ENCODE measurements at places on chromosomes 7 and 10.

DNA sequence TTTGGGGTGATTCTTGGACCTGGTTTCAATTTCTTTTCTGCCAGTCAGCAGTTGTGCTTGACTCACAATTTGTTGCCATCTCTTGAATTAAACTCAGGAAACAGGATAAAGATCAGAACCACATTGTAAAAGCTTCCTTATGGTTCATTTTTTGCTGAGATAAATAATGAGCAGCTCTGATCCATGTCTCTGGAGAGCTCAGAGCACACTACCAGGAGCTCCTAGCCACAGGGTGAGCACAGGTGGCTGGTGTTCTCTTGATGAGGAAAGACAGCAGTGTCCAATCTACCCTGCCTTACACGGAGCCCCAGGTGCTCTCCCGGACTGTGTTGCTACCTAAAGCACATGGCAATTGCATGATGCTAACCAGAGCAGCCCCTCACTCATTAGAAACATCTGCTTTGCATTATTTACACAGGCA is 17.2 kb upstream of the FAM170B start:
- DNase-seq = no peak

- no peak for DNase-seq
Observed at GRCh38 chr7:148722340-148723165, 23.9 kb downstream of the CUL1 start.

GRCh38 chr10:96587264-96588059 is 650 bp upstream of the TM9SF3 start:
- peak; percentile 23 for DNase-seq

DNA sequence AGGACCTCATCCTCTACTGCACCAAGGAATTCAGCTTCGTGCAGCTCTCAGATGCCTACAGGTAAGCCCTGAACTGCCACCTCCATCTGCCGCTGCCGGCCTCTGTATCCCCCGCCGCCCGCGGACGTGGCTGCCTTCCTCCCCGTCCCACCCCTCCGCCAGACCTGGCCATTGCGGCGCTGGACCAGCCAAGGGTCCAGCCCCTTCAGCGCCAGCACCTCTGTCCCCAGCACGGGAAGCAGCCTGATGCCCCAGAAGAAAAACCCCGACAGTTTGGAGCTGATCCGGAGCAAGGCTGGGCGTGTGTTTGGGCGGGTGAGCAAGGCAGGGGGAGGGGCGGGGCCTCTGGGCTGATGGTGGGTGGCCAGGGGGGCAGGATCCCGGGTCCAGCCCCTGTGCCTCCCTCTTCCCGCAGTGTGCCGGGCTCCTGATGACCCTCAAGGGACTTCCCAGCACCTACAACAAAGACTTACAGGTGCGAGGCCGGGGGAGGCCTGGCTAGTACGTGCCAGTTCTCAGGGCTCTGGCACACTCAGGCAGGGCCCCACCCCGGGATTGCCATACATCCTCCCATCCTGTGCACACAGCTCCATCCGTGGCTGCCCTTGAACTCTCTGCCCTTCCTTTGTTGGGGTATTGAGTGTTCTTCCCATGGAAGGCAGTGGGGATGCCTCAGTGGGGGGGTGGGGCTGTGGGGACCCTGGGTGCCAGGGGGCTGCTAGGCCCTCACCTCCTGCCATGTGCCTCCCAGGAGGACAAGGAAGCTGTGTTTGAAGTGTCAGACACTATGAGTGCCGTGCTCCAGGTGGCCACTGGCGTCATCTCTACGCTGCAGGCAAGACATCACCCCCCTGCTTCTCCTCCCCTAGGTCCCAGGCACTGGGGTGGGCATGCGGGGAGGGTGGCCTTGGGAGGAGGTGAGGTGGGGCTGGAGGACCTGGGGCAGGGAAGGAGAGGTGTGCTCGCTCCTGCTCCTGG is 13.5 kb downstream of the ASL start:
- DNase-seq = no peak

DNA sequence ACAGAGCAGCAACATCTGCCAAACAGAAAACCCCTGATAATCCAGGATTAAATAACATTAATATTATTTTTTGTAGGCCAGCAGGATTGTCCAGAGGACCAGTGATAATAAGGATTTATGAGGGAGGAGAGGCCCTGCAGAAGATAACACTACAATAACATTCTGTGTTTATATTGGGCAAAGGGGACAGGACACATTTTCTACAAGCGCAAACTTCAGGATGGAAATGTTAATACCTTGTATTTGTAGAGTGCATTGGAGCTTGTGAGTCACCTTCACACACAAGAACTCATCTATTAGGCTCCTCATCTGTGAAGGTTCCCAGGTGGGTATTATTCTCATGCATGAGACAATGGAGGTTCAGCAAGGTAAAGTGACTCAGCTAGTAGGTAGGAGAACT is 51.0 kb downstream of the BAMBI start:
- DNase-seq = no peak

GRCh38 chr7:151744656-151745638 is 132.0 kb downstream of the PRKAG2 start:
- no peak for DNase-seq

GRCh38 chr10:52488606-52489485 is 174.8 kb downstream of the DKK1 start:
- no peak for DNase-seq

- DNase-seq = no peak
Observed at GRCh38 chr7:47148536-47149207, 433.2 kb downstream of the TNS3 start.

DNA sequence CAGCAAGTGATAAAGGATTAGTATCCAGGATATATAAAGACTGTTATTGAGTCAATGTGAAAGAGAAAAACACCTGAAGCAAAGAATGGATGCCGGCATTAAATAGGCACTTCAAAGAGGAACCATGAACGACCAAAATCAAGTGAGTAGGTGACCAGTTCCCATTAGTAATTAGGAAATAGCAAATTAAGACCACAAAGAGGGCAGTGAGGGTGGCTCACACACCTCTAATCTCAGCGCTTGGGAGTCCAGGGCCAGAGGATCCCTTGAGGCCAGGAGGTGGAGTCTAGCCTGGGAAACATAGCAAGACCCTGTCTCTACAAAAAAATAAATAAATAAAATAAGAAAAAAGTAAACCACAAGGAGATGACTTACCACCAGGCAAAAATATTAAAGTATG is 1.5 kb upstream of the ANTXRL start:
- no peak for DNase-seq

- no peak for DNase-seq
Observed at GRCh38 chr10:51394039-51394438, 305.4 kb downstream of the CSTF2T start.

DNA sequence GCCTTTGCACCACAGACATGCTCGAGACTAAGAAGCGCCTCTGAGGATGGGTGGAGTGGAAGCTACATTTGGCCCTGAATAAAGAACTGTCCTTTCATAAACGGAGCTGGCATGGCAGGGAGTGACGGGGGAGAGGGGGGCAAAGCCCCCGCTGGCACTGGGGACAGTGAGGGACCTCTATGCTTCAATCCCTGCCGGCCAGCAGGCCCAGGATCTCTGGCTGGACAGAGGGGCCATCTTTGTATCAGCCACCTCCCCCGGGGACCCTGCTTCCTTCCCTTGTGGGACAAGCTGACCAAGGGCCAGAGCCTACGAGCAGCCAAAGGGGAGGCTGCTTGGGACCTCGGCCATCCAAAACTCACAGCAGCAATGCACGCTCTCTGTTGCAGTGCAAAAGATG is 28.2 kb upstream of the ECHDC3 start:
- no peak for DNase-seq

DNA sequence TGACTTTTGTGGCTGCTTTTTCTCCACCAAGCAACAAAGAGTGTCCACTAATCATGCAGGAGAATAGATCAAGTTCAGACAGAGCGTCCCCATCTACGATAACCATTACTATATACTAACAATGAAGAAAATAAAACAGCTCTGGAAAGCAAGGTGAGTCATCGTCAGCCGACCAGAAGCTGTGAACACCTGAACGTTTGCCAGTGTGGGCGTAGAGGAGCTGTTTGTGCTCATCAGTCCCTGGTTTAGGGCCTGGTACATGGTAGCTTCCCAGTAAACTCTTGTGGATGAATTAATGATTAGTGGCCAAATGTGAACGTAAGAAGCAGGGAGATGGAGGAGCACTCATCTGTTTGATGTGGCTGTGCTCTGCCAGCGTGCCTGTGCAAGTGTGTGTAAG is 180.7 kb downstream of the EVX1 start:
- DNase-seq = no peak

DNA sequence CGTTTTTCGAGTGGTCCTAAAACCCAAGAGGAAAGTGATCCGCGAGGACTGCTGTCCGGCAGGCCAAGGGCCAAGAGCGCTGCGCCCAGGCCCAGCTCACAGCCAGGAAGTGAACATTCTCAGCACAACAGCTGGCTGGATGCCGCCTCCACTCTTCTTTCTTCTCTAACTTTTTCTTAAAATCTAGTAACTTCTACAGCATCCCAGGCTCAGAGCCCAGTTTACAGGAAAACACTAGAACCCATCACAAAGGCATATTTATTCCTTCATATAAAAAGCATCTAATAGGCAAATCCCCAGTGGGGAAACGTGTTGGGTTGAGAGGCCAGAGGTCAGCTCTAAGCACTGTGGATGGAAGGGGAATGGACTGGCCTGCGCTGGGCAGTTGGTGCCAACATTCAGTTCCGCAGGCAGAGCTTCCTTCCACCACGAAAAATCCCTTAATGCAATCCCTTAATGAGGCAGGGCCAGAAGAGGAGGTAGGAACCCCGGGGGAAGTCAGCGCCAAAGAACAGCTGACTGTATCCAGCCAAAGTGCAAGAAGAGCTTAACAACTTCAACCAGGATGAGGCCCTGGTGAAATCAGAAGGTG is 74.8 kb downstream of the ZRANB1 start:
- no peak for DNase-seq

- no peak for DNase-seq
Observed at GRCh38 chr10:114306116-114306973, 67.3 kb downstream of the VWA2 start.

GRCh38 chr7:7136466-7137381 is 45.6 kb upstream of the C1GALT1 start:
- no peak for DNase-seq

DNA sequence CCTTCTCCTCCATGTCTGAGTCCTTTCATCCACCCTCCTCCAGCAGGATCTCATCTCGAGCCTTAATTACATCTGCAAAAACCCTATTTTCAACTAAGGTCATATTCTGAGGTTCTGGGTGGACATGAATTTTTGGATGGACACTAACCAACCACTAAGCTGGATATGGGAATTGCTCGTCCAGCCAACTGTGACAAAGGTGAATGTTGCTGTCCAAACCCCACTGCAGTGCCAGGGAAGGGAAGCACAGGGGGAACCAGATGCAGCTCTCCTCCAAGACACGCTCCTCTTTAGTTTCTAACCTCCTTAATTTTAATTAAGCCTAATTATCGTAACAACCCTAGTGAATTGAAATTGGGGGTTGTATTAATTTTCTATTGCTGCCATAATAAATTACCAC is 65.1 kb upstream of the EBF3 start:
- DNase-seq = no peak

GRCh38 chr10:34758447-34758996 is 56.6 kb downstream of the PARD3 start:
- DNase-seq = no peak

GRCh38 chr10:91771907-91772306 is 26.3 kb upstream of the TNKS2 start:
- DNase-seq = no peak

GRCh38 chr7:123275036-123275753 is 75.4 kb upstream of the SLC13A1 start:
- no peak for DNase-seq

DNA sequence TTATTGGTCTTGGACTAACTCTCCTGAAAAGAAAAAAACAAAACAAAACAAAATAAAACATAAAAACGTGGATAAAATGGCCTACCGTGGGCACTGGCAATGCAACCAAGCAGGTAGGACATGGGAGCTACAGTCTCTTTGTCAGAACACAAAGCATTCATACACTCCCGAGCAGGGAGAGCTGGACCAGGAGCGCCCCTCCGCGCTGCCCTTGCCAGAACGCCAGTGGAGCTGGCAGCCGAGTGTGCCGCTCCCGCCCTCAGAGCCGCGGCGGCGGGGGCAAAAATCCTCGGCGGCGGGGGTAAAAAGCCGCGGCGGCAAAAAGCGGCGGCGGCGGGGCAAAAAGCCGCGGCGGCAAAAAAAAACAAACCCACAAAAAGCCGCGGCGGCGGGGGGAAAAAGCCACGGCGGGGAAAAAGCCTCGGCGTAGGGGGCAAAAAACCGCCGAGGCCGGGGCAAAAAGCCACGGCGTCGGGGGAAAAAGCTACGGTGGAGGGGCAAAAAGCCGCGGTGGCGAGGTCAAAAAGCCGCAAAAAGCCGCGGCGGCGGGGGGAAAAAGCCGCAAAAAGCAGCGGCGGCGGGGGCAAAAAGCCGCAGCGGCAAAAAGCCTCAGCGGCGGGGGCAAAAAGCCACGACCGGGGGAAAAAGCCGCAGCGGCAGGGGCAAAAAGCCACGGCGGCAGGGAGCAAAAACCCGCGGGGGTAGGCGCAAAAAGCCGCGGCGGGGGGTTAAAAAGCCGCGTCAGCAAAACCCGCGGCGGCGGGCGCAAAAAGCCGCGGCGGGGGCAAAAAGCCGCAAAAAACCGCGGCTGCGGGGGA is 418.1 kb downstream of the ZNF716 start:
- DNase-seq = no peak

DNA sequence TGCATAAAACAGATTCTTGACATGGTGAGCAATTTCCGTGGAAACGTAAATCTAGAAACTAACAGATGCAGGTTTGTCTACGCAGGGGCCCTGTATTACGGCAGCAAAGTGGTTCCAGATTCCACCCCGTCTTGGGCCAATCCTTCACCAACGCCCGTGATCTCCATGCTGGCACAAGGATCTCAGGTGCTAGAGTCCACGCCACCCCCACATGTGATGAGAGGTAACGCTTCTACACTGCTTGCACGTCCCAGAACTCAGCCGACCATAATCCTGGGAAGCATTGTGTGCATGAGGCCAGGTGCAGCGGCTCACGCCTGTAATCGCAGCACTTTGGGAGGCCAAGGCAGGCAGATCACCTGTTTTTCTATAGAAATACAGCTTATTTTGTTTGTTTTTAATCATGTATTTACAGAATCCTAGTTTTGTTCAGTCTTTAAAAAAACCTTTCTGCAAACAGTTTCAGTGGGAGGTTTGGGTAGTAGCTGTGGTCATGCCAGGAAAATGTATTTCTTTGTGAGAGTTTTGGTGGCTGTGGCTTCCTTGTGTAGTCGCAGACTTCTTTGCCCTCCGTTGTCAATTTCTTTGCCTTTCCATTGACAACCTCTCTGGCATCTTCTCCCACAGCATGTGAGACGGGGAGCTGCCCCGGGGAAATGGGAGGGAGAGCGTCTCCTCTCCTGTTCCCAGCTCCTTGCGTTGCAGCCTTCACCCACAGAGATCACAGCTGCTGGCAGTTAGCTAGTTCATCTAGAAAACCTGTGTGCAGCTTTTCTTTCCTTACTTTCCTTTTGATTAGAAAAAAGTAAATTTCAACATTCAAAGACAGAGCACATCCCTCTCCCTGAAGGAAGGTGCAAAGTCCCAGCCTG is 35.7 kb downstream of the ITIH2 start:
- no peak for DNase-seq

- no peak for DNase-seq
Observed at GRCh38 chr10:660970-661596, 28.4 kb downstream of the DIP2C start.

- DNase-seq = no peak
Observed at GRCh38 chr10:69230128-69230527, 10.0 kb downstream of the HKDC1 start.

- no peak for DNase-seq
Observed at GRCh38 chr7:91330191-91330808, 66.1 kb downstream of the FZD1 start.

Measured in stimulated activated CD4-positive, alpha-beta T cell treated with anti-CD3 and anti-CD28 coated beads, Interleukin-1b, Interleukin-23, amount 100 ng/mL, for 24 hours (primary cell).